ENCODE measurements at places on chromosomes 13 and 19.

- no peak for DNase-seq
Measured at GRCh38 chr19:55579766-55580621, 654 bp downstream of the ZNF579 start.

DNA sequence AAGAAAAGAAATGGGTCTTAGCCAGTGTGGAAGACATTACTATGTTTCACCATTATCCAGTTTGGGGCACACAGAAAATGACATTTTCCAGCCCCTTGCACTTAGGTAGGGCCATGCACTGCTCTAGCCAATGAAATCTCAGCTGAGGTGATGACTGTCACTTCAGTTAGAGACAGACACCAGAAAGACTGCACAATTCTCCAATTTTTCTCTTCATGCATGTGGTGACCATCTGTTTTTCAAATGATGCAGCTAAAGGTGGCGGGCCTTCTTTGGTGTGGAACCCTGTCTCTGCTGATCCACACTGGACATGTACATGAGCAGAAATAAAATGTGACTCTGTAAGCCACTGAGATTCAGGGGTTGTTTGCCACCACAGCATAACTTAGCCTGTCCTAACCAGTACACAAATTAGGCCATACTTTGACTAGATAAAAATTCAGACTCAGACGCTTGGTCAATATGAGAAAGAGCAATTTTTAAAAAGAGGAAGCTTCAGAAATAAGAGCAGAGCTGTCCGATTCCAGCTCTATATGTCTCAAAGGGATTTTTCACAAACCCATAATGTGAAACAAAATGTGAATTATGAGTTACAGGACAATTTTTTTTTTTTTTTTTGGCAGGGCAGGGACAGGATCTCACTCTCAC, 6.7 kb downstream of the ZNF565 start:
- no peak for DNase-seq

- DNase-seq, result no peak
Measured at GRCh38 chr19:35396240-35396885, 25.5 kb downstream of the GPR42 start.

DNA sequence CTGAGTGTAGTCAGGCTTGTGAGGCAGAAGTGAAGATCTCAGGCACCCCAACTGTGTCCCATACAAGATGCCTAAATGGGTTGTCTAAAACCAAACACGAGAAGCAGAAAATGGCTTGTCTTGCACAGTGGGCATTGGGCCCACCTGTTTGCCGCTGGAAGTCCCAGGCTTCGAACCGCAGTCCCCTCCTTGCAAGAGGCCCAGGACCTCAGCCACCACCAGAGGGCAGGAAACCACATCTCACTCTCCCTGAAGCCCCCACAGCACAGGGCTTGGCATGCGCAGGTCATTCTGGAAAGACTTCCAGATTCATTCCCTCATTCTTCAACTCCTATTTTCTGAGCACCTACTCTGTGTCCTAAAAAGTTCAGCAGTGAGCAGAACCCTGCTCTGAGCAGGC, 973.7 kb downstream of the UQCRFS1 start:
- DNase-seq, result no peak

- no peak for DNase-seq
Measured at GRCh38 chr19:33938821-33939220, 142.2 kb downstream of the KCTD15 start.

GRCh38 chr13:56563663-56564062, 577.1 kb upstream of the PRR20A start:
- DNase-seq, result no peak

- DNase-seq, result no peak
Measured at GRCh38 chr13:66367356-66367755, 862.8 kb downstream of the PCDH9 start.

DNA sequence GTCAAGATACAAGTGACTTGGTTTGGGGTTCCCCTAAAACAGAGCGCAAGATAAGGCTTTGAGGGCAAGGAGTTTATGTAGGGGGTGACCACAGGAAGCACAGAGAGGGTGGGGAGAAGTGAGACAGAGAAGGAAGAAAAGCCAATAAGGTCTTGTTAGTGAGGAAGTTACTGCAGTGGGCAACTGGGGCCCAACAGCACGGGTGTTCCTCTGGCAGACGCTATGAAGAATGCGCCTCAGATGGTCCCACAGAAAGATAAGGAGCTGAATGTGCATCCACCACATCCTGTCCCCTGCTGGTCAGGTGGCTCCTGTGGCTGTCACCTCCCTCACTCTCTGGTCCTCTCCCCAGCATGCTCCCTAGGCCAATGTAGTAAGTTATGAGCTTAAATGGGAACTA, 333.5 kb downstream of the TSHZ3 start:
- no peak for DNase-seq

DNA sequence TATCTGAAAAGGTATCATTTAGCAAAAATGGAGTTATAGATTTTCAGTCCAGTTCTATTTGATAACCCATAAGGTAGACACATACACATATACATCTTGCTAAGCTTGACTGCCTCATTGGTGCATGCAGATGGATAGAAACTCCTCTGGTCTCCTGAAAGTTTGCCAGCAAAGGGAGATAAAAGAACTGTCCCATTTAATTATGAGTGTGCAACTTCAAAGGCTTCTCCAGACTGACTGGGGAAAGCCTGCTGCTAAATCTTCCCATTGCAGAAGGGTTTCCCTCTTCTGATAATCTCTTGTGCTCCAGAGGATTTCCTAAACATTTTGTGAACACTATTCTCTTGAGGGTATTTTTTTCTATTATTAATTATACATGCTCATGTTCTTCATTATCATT, 131.9 kb downstream of the ITGBL1 start:
- DNase-seq, result no peak

GRCh38 chr13:87398047-87398446, 273.1 kb upstream of the SLITRK5 start:
- DNase-seq, result no peak

DNA sequence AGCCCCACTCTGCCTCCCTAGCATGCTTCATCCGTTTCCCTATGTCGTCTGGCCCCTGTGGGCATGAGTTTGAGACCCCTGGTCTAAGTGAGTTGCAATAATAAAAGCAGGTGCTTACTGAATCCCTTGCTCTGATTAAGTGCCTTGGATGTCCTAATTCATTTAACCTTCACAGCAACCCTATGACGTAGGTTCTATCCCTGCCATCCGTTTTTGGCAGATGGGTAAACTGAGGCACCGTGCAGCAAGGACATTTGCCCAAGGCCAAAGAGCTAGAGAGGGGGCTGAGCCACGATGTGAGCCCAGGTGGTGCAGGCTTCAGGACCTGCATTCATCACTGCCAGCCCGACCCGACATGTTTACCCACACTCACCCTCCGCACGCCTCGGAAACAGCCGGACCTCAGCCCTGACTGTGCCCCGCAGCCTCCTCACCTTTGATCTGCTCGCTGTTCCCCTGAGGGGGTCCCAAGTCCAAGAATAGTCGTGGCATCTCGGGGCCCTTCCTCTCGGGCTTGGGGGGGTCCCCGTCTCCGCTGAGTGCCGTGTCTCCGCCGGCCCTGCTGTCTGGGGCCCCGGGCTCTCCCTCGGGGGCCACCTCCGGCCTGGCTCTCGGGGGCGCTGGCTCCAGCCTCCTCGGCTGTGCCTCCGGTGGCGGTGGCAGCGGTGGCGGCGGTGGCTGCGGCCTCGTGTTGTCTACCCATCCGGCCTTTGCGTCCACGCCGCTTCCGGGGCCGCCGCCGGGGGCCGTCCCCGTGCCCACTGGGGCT, 14.5 kb downstream of the LMTK3 start:
- no peak for DNase-seq

DNA sequence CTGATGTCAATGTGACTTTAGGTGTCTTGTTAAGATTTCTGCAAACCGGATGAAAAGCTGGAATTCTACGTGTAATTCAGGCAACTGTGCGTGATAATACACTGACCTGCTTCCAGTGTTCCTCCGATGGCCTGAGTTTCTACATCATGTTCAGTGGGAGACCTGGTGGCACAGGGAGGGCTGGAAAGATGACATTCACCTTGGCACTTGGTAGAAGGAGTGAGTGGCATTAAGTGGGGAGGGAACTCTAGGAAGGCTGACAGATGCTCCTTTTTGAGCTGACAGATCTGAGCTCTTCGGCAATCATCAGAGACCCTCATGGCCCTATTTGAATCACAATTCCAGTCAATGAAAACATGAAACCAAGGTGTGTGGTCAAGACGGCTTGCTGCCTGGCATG, 4.0 kb downstream of the CACNA1A start:
- DNase-seq, result no peak

GRCh38 chr13:27533155-27533643, 82.8 kb upstream of the MTIF3 start:
- peak; percentile 49 for DNase-seq

DNA sequence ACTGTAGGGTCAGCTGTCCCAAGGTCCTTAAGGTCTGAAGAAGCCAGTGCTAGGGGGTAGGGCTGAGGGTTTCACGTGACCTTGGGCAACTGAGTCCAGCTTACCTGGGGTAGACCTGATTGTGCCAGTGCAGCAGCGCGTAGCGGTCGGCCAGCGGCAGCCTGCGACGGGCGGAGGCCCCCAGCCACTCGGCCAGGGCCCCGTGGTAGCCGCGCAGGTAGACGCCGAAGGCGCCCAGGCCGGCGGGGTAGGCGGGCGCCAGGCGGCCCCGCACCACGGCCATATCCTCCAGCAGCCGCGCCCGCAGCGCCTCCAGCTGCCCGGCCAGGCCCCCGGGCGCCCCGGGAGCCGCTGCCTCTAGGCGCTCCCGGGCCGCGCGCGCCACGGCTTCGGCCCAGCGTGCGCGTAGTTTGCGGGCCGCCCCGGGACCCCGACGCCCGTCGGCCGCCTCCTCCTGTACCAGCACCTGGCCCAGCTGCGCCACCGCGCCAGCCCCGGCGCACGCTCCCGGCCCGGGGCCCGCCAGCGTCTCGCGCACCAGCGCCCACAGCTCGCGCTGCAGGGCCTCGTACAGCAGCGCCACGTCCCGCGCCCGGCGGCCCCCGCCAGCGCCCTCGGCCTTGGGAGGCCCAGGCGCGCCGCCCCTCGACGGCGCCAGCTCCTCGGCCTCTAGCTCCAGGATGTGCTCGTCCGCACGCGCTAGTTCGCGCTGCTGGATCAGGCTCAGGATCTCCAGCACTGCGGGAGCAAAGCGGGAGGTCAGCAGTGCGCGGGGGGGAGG, 10.9 kb downstream of the EXOC3L2 start:
- DNase-seq, result no peak
